ENCODE measurements at places on chromosomes 3 and 15. TPM values are rescaled to one million over a fixed set of nuclear protein-coding genes. Genes with fewer than 3 reads are reported as not detected.

MYZAP gene
- total RNA-seq: 2.5 TPM

NOX5 gene
- total RNA-seq: 0.19 TPM

DNA sequence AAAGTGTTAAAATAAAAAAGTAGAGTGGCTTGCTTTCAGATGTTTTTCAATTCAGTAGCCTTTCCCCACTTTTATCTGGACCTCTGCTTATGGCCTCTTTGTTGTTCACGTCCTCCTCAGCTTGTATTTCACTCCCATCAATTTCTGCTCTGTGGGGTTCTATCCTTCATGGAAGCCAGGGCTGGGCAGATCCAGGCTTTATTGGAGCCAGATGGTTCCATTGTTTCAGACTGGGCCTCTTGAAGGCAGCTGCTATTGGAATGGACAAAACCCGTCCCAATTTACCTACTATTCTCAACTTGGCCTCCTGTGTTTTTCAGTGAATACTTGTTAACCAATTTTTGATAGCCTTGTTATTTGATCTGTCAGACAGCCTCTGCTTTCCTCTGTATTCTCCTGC is 10.9 kb upstream of the AADACL2 start:
- no peak for DNase-seq

DNA sequence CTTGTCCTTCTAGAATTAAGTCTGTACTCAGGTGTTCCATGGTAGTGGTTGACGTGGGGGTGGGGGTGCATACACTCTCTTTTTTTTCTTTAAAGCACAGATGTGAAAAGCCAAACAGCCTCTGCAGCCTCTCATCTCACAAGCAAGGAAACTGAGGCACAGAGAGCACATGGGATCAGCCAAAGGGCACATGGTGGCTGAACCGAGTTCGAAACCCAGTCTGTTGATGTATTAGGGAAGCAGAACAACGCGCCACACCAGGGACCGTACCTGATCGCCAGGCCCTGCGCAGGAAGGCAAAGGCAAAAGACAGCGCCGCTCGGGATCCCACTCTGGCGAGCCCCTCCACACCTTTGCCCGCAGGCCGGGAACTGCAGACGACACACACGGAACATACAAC is 47.3 kb downstream of the HERC2 start:
- DNase-seq: no peak

- DNase-seq: no peak
Observed at GRCh38 chr3:197501879-197502620, 53.7 kb downstream of the BDH1 start.

- no peak for DNase-seq
Observed at GRCh38 chr3:69445024-69445423, 59.1 kb upstream of the FRMD4B start.

All from thymus (tissue), 14 donors.